LHCN-M2 (cell line): ENCODE measurements at places on chromosomes 3 and 15. TPM values are rescaled to one million over a fixed set of nuclear protein-coding genes. Genes with fewer than 3 reads are reported as not detected.

DNASE1L3 gene
- total RNA-seq: not detected in 2 replicates

- peak; percentile 50 for DNase-seq
These were observed 5.0 kb upstream of the IL17RE start for GRCh38 chr3:9897408-9898372.

GRCh38 chr3:72816862-72817355, 31.3 kb downstream of the SHQ1 start:
- DNase-seq: no peak

DNA sequence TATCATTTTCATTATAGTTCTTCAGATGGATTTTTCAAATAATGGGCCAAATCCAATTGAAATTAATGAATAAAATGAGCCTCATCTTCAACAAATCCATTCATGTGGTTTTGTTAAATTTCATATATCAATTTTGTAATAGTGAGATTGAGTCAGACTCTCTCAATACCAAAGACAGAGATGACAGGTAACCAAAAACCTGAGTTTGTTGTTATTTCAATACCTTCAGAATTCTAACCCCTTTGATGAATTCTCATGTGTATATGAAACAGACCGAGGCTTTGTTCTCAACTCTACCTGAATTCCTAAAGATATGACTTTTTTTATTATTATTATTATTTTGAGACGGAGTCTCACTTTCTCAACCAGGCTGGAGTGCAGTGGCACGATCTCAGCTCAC, 92.8 kb downstream of the FOXP1 start:
- no peak for DNase-seq

GOLGA6A gene
- total RNA-seq: not detected in 2 replicates

GRCh38 chr15:41512940-41513505, 604 bp downstream of the LTK start:
- DNase-seq: peak; percentile 31

DNA sequence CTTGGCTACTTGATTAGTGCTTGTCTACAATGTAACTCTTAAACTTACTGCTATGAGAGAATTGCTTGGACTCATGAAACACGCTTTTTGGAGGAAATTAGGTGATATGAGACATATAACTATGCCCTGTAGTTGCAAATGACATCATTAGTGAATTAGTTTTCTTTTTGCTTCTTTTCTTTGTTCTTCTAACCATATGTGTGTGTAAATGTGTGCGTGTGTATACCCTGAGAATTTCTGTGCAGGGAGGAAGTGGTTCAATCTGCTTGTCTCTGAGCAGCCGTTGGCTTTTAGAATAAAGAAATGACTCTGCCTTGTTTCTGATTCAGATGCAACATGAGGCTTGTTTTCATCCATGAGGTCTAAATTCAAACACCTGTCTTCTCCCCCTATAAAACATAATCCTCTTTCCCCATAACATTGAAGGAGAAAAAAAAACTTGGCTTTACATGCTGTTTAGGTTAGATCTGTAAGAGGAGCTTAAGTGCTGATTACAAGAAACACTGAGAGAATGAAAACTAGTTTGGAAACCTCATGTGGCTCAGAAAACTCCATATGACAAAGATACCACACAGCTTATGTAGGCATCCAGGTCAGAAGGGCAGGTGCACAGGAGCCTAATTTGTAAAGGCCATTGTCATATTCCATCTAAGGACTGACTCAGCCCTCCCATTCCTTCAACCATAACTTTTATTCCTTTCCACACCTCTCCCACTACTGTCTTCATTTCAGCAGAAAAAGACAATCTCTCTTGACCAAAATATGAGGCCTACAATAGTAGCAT, 30.5 kb upstream of the BLM start:
- peak; percentile 76 for DNase-seq

DNA sequence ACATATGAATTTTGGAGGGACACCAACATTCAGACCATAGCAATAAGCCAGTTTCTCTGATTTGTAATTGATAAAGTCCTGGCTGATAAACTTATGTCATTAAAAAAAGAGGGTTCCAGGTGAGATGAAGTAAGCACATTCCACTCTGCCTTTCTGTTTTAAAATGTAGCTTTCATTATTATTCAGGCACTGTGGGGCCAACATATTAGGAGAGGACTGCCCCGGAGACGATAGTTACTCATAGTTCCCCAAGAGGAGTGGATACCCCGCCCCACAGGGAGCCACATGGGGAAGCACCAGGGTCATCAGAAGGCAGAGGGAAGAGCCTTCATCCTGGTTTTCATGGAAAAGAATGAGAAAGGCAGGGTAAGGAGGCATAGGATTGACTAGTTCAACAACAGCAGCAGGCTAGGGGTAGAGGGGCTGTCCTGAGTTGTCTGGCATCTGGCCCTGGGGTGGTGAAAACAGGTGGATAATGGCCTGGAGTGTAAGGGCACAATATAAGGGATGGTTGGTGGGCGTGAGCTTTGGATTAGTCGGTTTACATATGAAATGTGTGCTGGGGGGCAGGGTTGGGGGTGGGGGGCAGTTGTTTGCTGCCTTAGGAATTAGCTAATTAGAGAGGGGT, 78.7 kb upstream of the PROK2 start:
- DNase-seq: no peak

DNA sequence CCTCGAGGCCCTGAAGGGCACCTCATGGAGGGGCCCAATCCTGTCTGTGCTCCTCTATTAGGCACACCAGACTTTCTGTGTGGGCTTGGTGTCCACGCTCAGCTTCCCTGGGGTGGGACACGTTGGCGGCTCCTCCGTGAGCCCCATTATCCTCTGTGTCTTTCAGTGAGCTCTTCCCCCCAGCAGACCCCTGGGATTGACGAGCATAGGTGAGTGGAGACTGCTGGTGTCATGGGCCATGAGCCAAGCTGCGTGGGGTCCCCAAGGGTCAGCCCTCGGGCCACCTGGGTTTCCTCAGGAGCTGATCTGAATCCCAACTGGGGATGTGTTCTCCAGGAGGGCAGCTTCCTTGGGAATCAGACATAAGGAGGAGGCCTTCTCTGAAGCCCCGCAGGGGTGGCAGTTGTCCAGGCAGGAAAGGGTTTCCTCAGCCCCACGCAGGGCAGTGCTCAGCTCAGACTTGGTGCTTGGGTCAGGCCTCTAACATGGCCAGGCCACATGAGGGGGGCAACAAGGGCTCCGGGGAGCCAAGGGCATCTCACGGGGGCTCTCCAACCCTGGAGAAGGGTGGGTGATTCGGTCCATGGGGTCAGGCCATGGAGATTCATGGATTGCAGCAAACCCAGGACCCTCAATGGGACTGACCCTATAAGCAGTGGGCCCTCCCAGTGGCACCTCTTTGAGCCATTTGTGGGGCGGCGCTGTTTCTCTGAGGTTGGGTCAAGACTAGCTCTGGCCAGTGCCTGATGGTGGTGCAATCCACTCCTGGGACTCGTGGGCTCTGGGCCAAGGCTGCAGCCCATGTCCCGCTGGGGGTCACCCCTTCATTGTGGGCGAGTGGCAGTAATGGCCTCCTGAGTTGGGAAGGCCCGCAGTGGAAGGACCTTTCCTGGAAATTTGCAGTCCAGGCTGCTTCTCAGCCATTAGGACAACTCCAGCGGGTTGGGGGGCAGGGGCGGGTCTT, 222.5 kb downstream of the SNRPN start:
- DNase-seq: no peak

PLAAT1 gene
- total RNA-seq: not detected in 2 replicates

LRTM1 gene
- not detected in 2 replicates for total RNA-seq

KIF15 gene
- total RNA-seq: 21.5 and 25.9 TPM in 2 replicates
